ENCODE measurements at places on chromosomes 2 and 18.

- DNase-seq = no peak
Observed at GRCh38 chr2:36528766-36529392, 69.1 kb downstream of the FEZ2 start.

- DNase-seq = no peak
Observed at GRCh38 chr2:85234868-85235267, 92.9 kb downstream of the TGOLN2 start.

DNA sequence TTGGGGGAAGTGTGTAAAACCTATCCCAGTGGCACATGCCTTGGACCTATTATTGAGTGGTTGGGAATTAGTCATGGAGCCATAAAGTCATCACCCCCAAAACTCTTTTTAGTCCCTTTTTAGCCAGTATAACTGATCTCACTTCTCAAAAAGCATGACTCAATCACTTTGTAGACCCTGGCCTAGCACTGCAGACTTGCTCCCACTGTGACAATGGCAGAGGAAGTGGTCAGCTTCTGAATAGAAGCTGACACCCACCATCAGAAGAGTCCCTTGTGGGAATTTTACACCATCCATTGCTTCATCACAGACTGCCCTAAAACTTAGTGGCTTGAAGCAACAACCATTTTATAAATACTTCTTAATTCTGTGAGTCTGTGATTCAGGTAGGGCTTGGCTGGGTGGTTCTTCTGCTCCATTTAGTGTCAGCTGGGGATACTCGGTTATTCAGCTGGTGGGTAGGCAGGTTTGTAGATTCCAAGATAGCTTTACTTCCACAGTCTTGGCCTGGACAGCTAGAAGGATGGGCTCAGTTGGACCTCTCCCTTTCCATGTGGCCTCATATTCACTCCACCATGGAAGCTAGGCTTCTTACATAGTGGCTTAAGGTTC is 10.8 kb upstream of the ITGA6 start:
- DNase-seq = no peak

GRCh38 chr18:65623676-65624075 is 127.1 kb upstream of the CDH7 start:
- DNase-seq = no peak

- no peak for DNase-seq
Observed at GRCh38 chr2:61262699-61263098, 100.7 kb downstream of the C2orf74 start.

DNA sequence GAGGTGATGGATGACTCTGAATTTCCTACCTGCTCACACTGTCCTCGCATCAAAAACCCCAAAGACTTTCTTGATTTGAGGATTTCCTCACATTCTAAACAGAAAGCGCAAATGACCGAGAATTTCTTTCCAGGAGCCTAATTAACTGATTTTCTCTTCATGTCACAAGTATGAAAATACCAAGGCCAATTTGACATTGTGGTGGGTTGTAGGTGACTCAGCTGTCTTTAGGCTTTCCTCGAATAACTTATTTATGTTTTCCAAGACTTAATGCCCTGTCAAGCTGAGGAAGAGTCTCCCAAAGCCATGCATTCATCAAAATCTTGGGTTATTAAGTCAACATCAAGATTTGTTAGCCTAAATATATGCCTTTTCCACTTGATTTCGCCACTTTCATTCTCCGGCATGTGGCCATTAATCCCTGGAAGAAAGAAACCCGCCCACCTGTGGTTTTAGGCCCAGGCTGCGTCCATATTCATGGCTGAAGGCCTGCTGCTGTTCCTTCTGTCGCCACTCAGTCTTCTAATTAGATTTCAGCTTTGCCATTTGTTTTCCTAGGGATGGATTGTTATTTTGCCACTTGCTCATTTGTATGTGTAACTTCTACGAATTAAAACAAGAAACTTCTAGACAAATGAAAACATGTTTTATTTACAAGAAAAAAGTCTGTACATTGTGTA is 84.9 kb downstream of the ST6GAL2 start:
- no peak for DNase-seq

GRCh38 chr2:190564838-190565237 is 30.3 kb upstream of the NEMP2 start:
- no peak for DNase-seq

GRCh38 chr2:165435611-165436010 is 33.9 kb upstream of the CSRNP3 start:
- no peak for DNase-seq
